Stimulated activated CD8-positive, alpha-beta memory T cell treated with anti-CD3 and anti-CD28 coated beads, Interleukin-7, amount 100 ng/mL, for 48 hours (primary cell): ENCODE measurements at places on chromosomes 4 and X.

GRCh38 chr4:70608324-70608723 lies 16.3 kb downstream of the AMBN start:
- DNase-seq = no peak

GRCh38 chr4:566508-567295 lies 9.4 kb downstream of the TMEM271 start:
- DNase-seq = no peak

DNA sequence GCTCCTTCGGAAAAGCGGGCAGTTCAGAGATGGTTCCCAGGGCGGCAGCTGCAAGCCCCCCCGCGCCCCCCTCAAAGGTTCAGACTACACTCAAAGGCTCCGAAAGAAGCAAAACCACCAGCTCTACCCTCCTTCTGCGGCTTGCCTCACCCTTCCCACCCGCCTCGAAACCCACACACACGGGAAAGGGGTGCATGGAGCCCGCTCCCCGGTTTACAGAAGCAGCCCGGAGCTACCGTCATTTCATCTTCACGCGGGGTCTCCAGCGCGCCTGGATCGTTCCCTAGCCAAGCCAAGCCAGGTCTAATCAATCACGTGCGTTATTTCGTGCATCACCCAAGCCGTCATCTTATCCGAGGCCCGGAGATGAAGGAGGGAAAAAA lies 1.2 kb downstream of the NLGN4X start:
- no peak for DNase-seq

GRCh38 chr4:4355302-4355701 lies 31.6 kb upstream of the NSG1 start:
- DNase-seq = no peak

DNA sequence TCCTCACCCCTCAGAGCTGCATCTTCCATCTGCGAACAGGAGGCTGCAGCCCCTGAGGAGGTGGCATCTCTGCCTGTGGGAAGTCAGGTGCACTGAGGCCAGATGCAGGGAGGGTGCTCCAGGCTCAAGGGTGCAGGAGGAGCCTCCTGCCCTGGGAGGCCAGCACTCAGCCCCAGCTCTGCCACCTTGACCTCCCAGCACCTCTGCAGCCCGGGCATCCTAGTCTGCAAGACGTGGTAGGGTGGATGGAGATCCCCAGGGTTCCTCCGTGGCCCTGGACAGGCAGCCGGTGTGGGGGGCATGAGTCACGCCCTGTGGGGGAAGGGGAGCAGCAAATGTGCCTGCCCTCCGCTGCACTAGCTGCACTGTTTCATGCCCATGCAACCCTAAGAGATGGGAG lies 64.7 kb downstream of the TRMT44 start:
- DNase-seq = no peak

- DNase-seq = no peak
Observed at GRCh38 chrX:22748093-22748999, 251.4 kb upstream of the DDX53 start.

GRCh38 chr4:68070302-68070701 lies 59.4 kb downstream of the TMPRSS11F start:
- no peak for DNase-seq
